ENCODE measurements at places on chromosomes 4 and X.

DNA sequence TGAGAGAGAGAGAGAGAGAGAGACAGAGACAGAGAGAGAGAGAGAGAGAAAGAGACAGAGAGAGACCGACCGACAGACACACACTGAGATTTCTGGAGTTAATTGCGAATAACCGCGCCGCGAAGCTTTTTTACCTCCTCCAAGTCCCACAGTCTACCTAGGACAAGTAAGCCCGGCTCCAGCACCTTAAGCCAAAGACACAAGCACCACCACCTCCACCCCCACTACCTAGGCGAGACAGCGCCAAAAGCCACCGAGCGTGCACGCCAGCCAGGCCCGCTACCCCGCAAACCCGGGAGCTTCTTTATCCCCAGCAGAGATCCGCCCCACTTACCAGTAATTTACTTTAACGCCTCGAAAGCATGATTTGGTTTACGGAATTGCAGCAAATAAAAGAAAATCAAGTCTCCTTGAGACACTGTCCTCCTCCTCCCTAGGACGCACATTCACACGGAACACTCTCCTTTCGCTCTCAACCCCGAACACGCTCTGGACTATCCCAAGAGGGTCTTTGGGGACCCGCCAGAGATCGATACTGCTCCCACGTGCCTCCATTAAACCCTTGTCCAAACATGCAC lies 649.6 kb upstream of the DIPK2B start:
- no peak for DNase-seq

- no peak for DNase-seq
Measured at GRCh38 chr4:88015659-88016295, 8.3 kb downstream of the PKD2 start.

DNA sequence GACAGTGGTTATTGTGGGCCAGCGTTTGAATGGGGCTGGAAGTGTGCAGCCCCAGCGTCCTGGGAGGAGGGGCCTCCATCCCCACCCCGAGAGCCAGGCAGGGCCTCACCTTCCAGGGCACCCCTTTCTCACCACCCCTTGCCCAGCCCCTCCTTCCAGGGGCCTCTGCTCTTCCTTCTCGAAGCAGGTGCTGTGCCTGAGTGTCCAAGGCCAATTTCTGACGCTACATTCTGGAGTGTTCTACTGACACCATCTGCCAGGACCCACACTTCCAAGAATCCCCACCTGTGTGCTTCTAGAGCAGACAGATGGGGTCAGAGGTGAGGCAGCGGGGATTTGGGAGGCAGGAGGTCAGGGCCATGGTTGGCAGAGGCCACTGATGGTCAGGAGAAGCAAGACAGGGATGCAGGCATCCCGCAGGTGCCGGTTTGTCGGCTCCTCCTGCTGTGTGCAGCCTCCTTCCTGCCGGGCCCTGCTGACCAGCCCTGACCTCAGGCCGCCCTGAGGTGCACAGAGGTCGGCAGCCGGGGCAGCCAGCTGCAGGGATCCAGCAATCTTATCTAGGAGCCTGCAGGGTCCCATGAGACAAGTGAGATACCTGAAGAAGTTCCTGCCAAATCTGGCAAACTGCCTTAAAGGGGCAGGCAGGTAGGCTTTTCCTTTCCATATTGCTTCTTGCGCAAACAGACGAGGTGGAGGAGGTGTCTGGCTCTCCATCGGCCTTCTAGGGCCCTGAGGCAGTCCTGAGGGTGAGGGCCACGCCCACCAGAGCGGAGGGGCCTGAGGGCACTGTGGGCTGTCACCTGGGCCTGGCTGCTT lies 18.8 kb downstream of the MSANTD1 start:
- no peak for DNase-seq

GRCh38 chr4:18106620-18107019 lies 85.1 kb upstream of the LCORL start:
- no peak for DNase-seq

DNA sequence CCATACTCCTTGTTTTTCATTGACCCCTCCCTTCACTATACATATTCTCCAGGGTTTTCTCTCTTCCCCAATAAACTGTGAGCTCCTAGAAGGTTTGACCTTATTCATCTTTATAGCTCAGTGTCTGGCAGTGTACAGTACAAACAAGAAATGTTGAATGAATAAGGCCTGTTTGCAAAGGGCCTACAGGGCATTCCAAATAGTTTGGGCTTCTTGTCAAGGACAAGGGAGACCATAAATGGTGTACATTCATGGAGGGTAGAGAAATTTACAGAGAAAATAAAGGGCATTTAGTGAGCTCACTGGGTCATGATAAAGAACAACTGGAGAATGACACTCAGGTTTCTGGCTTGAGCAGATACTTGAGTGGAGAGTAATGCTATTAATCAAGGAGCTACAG lies 47.5 kb upstream of the EIF1AX start:
- DNase-seq = no peak

DNA sequence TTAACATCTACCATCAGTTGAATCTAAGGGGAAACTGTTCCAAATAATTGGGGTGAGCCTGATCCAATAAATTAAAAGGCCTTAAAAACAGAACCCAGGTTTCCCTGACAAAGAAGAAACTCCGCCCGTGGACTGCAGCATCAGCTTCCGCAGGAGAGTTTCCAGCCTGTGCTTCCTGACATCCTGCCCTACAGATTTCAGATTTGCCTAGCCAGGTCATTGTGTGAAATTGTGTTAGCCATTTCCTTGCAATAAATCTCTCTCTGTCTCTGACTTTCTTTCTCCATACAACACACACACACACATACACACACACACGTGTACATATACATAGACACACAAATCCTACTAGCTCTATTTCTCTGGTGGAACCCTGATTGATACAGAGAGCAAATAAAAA lies 48.3 kb upstream of the LCORL start:
- no peak for DNase-seq

DNA sequence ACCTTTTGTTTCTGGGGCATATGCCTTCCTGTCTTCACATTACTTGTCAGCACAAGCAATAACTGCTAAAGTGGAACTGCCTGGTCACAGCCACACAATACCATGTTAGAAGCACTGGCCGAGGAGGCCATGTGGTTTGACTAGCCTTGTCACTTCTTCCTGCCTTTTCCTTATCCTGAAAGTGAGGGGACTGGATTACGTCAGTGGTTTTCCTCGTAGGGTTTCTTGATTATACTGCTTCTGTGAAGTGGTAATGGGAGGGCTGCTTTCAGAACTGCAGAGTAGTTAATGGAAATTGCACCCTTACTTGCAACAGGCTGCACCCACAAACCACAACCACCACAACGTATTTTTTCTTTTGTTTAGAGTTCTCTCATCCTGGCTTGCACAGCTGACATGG lies 26.6 kb downstream of the ZRSR2 start:
- peak; percentile 43 for DNase-seq

- DNase-seq = no peak
Measured at GRCh38 chrX:131988236-131988635, 34.9 kb upstream of the STK26 start.

DNA sequence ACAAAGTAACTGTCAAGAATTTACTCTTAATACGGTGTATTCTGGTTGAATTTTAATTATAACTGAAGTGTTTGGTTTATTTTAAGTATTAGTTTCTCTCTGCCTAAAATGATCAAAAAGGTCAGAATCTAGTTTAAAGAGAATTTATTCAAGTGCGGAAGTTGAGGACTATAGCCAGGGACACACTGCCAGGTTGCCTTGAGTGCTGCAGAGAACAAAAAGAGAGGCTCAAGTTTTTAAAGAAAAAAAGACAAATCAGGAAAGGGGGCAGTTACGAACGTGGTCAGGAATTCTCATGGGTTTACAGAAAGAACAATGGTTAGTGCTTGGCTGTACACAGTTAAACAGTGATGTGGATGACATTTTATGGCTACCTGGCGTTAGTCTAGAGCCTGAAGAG lies 81.3 kb downstream of the SNX25 start:
- DNase-seq = no peak

DNA sequence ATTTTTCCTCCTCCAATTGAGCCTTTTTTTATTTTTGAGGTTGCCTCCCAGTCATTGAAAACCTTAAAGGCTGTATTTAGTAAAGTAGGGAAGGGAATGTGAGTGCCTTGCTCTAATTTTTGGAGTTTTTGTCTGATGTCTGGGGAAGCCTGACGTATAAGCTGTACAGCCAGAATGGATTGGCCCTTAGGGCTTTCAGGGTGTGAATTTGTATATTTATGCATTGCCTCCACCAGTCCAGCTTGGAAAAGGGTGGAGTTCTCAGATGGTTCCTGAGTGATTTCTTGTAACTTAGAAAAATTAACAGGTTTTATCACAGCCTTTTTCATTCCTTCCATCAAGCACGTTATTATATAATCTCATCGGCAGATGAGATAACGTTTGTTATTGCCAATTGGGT lies 8.6 kb upstream of the IL9R start:
- no peak for DNase-seq

DNA sequence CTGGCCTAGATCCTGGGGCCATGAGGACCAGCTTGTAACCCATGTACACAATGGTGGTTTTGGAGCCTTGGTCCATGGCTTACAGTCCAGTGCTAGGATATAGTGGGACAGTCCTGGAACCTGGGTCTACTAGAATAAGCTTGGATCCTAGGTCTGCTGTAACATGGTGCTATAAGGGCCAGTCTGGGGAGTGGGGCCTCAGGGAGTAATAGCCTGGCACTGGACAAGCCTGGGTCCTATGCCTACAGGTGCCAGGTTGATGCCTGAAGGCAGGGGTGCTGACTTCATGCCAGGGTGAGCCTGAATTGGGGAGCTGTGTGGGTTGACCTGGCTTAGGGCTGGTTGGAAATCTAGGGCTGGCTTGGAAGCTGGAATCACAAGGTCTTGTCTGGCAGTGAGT lies 756.3 kb upstream of the ADGRL3 start:
- no peak for DNase-seq

DNA sequence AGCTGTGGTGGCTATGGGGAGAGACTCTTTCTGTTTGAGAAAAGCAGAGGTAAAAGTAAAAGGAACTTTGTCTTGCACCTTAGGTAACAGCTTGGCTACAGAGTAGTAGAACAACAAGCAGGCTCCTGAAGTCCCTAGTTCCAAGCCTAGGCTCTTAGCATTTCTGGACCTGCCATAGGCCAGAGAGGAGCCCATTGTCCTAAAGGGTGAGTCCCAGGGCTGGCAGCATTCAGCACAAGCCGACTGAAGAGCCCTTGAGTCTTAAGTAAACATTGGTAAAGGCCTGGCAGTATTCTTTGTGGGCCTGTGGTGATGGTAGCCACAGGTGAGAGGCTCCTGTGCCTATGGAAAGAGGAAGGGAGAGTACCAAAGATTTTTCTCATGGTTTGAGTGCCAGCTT lies 38.2 kb downstream of the CSN3 start:
- DNase-seq = no peak

DNA sequence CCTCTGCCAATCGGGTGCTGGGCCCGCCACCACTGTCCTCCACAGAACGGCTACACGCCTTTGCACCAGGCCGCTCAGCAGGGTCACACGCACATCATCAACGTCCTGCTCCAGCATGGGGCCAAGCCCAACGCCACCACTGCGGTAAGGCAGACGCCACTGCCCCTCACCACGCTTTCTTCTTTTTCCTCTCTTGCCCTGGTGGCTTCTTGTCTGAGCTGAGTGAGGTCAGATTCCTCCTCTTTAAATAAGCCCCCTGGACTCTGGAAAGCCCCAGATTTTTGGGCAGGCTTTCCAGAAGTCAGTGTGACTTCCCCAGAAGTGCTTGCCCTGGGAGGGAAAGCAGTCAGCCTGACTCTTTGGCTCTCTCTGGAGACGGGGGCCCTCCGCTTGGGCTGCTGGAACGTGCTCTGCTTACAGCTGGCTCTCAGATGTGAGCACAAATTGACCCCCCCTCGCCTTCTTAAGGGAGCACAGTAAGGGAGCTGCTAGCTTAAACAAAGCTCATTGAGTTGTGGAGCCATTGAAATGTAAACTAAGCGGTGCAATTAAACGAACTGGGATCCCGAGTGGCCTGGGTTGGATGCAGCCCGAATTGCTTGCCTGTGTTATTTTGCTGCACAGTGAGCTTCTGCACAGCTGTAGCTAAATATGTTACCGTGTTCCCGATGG lies 243.1 kb downstream of the ANK2 start:
- DNase-seq = no peak

DNA sequence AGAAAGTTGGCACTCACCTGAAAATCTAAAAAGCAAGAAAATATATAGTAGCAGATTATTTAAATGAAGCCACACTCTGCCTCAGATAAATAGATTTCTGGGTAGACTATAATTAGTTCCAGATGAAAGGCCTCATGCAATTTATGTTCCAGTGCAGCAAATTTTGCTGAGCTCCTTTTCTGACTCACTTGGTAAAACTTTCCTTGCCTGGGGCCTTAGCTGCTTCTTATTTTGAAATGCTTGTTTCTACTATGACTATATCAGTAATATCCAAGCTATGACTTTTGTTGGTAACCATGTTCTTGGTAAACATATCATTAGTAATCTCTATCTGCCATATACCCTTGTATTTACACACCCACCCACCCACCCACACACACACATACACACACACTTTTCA lies 961.8 kb downstream of the SH3BGRL start:
- no peak for DNase-seq

GRCh38 chr4:100533741-100534140 lies 15.9 kb upstream of the EMCN start:
- no peak for DNase-seq

DNA sequence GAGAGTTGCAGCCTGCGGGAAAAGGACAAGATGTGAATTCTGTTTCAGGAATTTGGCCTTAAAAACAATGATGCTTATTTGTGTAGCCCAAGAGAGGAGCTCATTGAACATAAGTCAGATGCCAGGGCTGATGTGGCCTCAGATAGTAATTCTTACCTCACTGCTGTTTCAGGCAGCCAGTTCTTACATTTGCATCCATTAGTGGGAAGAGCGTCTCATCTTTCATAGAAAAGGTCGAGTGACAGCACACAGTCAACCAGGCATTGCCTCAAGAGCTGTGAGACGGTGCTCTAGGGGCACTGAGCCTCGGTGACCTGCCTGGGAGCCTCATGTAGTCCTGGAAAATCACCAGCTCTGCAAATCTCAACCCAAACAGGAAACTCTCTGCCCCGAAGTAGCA lies 174.9 kb upstream of the FRG1 start:
- no peak for DNase-seq

- no peak for DNase-seq
Measured at GRCh38 chrX:10177601-10178000, 20.8 kb downstream of the CLCN4 start.

GRCh38 chr4:108146819-108147218 lies 21.9 kb downstream of the LEF1 start:
- DNase-seq = no peak
